ENCODE measurements at places on chromosomes 11 and 22. TPM values are rescaled to one million over a fixed set of nuclear protein-coding genes. Genes with fewer than 3 reads are reported as not detected.

GRCh38 chr11:44775985-44776446, 49.3 kb downstream of the TSPAN18 start:
- no peak for DNase-seq

- no peak for DNase-seq
Observed at GRCh38 chr11:13713982-13714381, 45.5 kb downstream of the FAR1 start.

DNA sequence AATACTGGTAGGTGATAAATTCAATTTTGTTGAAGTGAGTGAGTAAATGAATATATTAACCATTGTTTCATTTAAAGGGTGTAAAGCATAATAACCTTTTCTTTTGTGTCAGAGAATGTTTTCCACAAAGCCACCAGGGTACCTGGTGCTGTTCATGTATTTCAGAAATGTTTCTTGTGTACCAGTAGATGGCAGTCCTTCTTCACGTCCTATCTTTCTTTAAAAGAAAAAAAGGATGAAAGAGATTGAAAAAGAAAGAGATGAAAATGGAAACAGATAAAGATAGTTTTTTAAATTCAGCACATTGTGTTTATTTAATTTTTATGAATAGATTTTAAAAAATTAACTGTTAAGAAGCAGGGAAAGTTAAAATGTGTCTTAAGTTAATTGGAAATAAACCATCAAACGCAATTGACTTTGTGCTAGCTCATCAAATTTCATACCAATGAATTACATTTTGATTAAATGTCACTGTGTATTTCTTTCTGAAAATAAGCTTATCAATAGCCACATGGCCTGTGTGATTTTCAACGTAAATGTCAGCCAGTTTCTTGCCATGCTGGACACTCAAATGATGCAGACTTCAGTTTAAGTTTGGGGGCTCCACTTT, 65.5 kb upstream of the CHORDC1 start:
- peak; percentile 42 for DNase-seq

Gene RFPL3
- total RNA-seq = not detected

GRCh38 chr11:120674542-120674941, 163.0 kb downstream of the GRIK4 start:
- DNase-seq = peak; percentile 92

DNA sequence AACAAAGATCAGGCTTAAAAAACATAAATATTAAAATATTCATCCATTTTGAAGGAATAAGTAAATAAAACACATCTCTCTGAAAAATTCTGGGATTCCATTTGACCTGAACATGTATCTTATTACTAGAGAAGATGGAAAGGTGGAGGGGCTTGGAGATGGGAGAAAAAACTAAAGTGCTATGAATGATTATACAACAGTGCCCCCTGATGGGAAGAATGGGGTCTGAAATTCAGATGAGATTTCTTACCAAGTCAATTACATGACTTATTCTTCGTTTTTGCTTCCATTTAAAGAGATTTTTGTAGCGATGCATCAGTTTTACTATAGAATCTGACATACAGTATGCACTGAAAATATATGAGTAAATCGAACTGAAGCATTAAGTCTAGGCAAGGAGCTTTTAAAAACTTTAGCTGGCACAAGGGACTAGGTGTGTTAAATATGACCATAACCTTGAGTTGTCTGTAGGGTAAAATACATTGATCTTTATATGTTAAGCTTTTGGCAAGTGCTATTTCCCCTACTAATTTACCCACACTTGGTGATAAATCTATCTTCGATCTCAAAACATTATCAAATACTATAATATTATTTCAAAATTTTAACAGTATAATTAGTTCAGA, 718.8 kb downstream of the CNTN5 start:
- peak; percentile 34 for DNase-seq

Gene OR56A1
- total RNA-seq = not detected

- DNase-seq = no peak
Observed at GRCh38 chr22:21571679-21572078, 4.2 kb downstream of the UBE2L3 start.

DNA sequence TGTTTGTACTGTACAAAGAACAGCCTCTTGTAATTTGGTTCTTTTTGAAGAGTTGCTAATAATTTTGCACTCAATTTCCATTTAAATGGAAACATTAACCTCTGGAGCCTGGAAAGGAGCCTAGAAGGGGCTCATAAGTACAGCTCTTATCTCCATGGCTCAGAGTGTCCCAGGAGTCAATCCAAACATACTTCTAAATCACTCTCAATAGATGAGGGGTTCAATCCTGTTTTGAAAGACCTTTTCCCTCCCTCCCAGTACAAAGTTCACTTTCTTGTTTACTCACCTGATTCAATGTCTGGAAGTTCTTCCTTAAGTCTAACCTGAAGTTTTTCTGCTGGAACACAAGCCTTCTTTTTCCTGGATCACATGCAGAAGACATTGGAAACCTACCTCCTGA, 273.0 kb upstream of the PLET1 start:
- DNase-seq = no peak

GRCh38 chr22:46564084-46564714, 26.8 kb upstream of the CELSR1 start:
- no peak for DNase-seq

Gene TMPRSS5
- not detected for total RNA-seq

GRCh38 chr11:34542089-34542488, 28.5 kb upstream of the ELF5 start:
- DNase-seq = no peak

GRCh38 chr11:130094614-130095013, 24.9 kb downstream of the APLP2 start:
- DNase-seq = no peak

Gene SYT12
- total RNA-seq = 10.6 TPM

DNA sequence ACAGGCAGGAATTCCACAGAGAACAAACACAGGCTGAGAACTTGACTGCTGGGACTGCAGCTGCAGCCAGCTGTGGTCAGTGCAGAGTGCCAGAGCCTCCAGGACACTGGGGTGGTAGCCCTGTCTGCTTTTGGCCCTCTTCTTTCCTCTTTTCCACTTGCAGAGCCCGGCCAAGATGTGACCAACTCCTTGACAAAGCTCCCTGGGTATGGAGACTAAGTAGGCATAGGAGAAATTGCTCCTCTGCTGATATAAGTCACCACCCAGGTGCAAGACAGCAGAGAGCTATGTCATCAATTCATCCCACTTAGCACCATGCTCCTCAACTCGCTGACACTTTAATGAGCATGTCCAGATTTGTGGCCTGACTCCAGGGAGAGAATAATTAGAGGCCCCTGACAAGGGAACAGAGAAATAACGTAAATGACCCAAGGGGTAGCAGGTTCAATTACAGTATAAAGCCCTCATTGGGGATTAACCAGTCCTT, 369.4 kb upstream of the B3GAT1 start:
- no peak for DNase-seq

All from renal cortical epithelial cell (primary cell).